Glutamatergic neuron (in vitro differentiated cells): ENCODE measurements at places on chromosomes 7 and 10. TPM values are rescaled to one million over a fixed set of nuclear protein-coding genes. Genes with fewer than 3 reads are reported as not detected.
A peak's percentile ranks its signal among the peaks of the same experiment; 100 is the strongest.

CDC14C gene
- not detected for total RNA-seq

GPR85 gene
- total RNA-seq, result 3.4 TPM

- DNase-seq, result no peak
Measured at GRCh38 chr7:127959770-127960169, 71.5 kb downstream of the LRRC4 start.

GRCh38 chr7:49800031-49800430 lies 26.6 kb downstream of the VWC2 start:
- DNase-seq, result no peak

- no peak for DNase-seq
Measured at GRCh38 chr7:126460664-126461063, 792.1 kb downstream of the GRM8 start.

- no peak for DNase-seq
Measured at GRCh38 chr7:55545496-55545895, 26.8 kb downstream of the VOPP1 start.

- no peak for DNase-seq
Measured at GRCh38 chr7:11835260-11835659, 3.3 kb upstream of the THSD7A start.

ACTL6B gene
- 95.2 TPM for total RNA-seq

GRCh38 chr10:92575961-92576360 lies 2.1 kb upstream of the IDE start:
- DNase-seq, result no peak

IKZF1 gene
- total RNA-seq, result 1.1 TPM

SLC26A5 gene
- not detected for total RNA-seq

DNA sequence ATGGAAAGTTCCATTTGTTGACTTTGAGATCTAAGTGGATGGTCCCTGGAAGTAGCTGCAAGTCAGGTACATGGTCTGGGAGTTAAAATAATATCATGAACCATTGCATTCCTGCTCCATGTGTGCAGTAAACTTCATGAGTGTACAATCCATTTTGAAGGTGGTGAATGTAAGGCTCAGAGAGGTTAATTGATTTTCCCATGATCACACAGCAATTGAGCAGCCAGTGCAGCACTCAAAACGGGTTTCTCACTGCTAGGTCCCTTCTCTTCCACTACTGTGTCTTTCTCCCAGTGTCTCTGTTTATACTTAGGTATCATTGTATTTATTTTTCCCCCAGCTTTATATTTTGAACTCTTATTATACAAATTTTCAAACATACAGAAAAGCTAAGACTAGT lies 9.9 kb downstream of the ZSCAN25 start:
- no peak for DNase-seq

ANKIB1 gene
- 77.7 TPM for total RNA-seq

- DNase-seq, result no peak
Measured at GRCh38 chr10:96678725-96679124, 41.6 kb downstream of the PIK3AP1 start.

PKD1L1 gene
- 0.17 TPM for total RNA-seq

ZNF736 gene
- 9.6 TPM for total RNA-seq

- DNase-seq, result no peak
Measured at GRCh38 chr10:90969121-90969534, 48.2 kb upstream of the ANKRD1 start.

- DNase-seq, result no peak
Measured at GRCh38 chr10:62087329-62087728, 181.3 kb downstream of the RTKN2 start.

DNA sequence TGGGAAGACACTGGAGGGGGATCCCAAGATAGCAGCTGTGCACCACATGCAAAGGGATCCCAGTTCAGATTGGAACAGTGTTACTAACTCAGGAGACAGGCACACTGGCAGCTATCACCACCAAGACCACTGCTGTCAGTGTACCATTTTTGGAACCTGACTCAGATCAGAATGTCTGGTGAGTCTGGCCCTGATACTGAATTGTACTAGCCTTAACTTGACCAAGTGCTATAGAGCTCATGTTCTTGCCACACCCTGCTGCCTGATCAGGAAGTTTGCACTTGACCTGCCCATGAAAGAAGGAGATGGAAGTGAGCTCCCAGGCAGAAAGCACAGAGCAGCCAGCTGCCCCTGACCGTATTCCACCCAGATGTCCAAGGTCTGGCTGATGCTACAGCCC lies 4.8 kb upstream of the PRRT4 start:
- no peak for DNase-seq

GRCh38 chr10:103706762-103707161 lies 148.6 kb downstream of the SH3PXD2A start:
- DNase-seq, result peak; percentile 58

DNA sequence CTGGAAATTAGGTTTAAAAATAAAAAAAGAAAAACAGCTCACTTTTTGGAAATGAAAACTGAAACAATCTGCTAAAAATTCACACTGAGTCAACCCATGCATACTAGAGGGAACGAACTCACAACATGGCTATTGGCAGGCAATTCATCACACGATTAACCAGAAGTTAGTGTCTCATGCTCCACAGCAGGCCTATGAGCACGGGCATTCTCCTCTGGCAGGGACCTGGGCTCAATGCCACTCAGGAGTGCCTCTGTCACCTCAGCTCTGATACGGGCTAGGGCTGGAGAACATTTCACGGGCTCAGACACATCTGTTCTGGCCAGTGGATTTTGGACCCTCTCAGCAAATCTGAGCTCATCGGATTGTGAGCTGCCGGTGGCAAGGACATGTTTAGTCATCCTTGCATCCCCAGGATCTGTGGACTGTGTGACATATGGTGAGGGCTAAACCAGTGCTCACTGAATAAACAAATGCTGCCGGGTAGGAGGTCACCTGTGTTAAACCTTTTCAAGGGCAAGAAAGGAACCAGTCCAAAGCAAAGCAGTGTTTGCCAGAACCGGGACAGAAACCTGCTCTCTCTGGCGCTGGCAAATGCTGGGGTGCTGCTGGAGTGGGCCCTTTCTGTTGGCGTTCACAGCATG lies 40.1 kb downstream of the POLR3A start:
- no peak for DNase-seq

FZD1 gene
- total RNA-seq, result 4.9 TPM

BTRC gene
- 28.9 TPM for total RNA-seq

TFR2 gene
- total RNA-seq, result 5.1 TPM

DNA sequence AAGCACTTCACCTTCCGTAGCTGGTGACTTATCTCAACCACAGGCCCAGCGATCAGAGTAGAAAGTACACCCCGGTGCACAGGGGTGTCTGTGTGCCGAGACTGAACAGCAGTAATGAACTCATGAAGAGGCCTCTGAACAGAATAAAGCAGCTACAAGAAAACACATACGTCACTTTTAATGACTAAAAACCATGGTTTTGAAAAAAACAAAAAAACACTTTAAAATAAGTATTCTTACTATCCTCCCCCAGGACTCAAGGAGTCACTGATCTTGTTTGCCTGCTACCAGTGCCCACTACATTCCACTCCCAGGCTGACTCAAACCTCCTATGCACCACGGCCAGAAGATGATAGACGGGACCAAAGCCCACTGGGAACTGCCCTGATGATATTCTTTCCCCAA lies 53.8 kb downstream of the NCAPG2 start:
- no peak for DNase-seq

GRCh38 chr10:42783181-42783549 lies 570 bp downstream of the BMS1 start:
- DNase-seq, result no peak

SLC16A12 gene
- total RNA-seq, result not detected

- no peak for DNase-seq
Measured at GRCh38 chr7:3552499-3552898, 251.4 kb downstream of the SDK1 start.

DNA sequence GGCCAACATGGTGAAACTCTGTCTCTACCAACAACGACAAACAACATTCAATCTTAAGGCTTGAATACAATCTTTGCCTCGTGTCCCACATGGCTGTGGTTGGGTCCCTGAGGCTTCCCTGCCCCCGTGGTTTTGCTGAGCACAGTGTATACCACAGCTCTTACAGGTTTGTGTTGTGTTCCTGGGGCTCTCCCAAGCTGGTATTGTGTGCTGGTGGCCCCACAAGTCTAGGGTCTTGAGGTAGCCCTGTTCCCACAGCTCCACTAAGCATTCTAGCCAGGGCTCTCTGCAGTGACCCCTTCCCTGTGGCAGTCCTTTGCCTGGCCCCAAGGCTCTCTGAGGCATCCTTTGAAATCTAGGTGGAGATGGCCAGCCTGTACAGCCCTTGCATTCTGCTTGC lies 68.0 kb upstream of the CCNY start:
- DNase-seq, result no peak

DNA sequence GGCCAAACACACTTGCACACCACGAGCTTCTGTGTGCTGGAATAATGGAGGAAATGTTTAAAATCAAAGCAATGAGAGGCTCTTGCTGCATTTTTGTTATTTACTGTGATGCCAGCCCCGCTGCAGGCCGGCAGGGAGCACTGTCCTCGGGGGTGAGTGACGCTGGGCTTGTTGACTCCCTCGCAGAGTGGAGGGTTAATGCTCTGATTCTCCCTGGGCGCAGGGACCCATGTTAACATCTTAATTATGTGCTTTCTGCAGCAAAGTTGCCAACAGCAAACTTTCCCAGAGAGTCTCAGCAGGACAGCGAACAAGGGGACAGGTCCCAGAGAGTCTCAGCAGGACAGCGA lies 22.9 kb downstream of the SCART1 start:
- DNase-seq, result no peak

DNA sequence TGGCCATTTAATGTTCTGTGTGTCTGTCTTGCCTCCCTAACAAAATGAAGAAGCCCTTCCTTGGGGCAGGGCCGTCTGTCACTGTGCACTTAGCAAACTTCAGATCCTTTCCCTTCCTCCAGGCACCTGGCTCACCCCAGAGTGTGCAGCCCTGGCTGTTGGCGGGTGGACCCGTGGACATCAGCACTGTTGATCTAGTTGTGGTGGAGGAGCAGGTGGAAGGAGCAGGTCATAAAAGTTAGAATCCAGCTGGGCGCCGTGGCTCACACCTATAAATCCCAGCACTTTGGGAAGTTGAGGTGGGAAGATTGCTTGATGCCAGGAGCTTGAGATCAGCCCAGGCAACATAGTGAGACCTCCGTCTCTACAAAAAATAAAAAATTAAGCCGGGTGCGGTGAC lies 12.7 kb downstream of the RAB19 start:
- DNase-seq, result no peak
